ENCODE measurements at places on chromosomes 4 and X.
A peak's percentile ranks its signal among the peaks of the same experiment; 100 is the strongest.

DNA sequence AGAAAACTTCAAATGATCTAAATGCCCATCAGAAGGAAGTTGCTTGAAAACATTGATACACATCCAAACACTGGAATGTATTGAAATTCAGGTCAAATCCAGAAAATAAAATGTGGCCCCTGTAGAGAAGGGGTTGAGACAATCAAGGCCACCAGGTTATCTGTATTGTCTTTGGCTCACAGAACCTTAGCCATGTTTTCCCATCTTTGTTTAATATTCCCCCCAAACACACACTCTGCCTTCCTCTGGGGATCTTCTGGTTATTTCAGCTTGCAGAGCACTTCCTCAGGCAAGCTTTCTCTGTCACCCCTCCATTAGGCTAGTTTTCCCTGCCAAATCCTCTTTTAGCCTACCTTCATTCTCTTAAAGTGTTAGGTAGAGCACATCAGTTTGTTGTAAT lies 30.5 kb downstream of the PAGE2 start:
- no peak for DNase-seq

- no peak for DNase-seq
Measured at GRCh38 chr4:144507311-144508101, 138.4 kb upstream of the HHIP start.

- no peak for DNase-seq
Measured at GRCh38 chrX:152733261-152733975, at the start of the genes CSAG1 and MAGEA12. CSAG1 (minus strand) TSS chrX:152733721; CDS start chrX:152732460, 1,261 bp downstream. MAGEA12 (plus strand) TSS chrX:152733757; CDS start chrX:152736162, 2,405 bp downstream.

GRCh38 chrX:19718642-19719041 lies 168.8 kb downstream of the SH3KBP1 start:
- DNase-seq, result no peak

DNA sequence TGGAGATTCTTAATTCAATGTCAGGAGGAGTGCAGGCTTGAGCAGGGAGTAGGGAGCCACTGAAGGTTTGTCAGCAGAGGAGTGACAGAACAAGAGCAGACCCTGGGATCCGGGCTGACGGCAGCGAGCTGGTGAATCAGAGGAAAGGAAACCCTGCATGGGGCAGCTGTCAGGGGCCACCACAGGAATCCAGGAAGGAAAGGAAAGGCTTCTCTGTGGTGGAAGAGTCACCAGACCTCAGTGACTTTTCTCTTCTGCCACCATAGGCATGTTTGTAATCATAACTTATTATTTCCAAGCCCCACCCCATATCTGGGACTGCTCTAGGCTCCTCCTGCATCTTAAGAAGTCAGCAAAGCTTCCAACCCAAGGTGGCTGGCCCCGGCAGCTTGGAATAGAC lies 150.9 kb downstream of the BCOR start:
- no peak for DNase-seq

GRCh38 chrX:86507331-86507730 lies 359.1 kb downstream of the DACH2 start:
- DNase-seq, result no peak

- DNase-seq, result no peak
Measured at GRCh38 chr4:176735300-176735699, 57.4 kb downstream of the VEGFC start.

- no peak for DNase-seq
Measured at GRCh38 chr4:101345271-101345595, 2.1 kb downstream of the PPP3CA start.

GRCh38 chrX:96389281-96390047 lies 295.2 kb upstream of the DIAPH2 start:
- DNase-seq, result no peak

- DNase-seq, result no peak
Measured at GRCh38 chr4:169115897-169116254, 105.8 kb upstream of the CBR4 start.

DNA sequence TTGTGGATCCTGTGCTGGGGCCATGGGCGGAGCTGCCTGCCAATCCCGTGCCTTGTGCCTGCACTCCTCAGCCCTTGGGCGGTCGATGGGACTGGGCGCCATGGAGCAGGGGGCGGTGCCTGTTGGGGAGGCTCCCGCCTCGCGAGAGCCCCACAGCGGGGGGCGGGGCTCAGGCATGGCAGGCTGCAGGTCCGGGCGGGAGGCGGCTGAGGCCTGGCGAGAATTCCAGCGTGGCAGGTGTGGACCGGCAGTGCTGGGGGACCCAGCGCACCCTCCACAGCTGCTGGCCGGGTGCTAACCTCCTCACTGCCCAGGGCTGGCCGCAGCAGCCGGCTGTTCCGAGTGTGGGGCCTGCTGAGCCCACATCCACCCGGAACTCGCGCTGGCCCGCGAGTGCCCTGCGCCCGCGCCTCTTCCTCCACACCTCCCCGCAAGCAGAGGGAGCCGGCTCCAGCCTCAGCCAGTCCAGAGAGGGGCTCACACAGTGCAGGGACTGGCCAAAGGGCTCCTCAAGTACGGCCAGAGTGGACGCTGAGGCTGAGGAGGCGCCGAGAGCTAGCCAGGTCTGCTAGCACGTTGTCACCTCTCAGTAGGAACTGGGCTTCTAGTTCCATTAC lies 85.9 kb downstream of the GBA3 start:
- DNase-seq, result no peak

DNA sequence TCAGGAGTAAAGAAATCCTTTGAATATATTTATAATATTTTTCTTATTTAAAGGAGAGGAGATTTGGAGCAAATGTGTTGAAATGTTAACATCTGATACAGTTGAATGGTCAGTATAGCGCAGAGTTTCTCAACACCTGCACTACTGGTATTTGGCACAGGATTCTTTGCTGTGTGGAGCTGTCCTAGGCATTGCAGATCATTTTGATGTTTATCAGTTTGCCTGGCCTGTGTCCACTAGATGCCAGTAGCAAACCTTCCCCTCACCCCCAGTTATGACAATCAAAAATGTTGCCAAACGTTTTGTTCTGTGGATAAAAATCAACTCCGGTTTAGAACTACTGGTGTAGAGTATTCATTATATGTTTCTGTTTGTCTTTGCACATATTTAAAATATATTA lies 765.3 kb upstream of the SLIT2 start:
- DNase-seq, result no peak

GRCh38 chrX:39175418-39176057 lies 374.3 kb downstream of the MID1IP1 start:
- no peak for DNase-seq

DNA sequence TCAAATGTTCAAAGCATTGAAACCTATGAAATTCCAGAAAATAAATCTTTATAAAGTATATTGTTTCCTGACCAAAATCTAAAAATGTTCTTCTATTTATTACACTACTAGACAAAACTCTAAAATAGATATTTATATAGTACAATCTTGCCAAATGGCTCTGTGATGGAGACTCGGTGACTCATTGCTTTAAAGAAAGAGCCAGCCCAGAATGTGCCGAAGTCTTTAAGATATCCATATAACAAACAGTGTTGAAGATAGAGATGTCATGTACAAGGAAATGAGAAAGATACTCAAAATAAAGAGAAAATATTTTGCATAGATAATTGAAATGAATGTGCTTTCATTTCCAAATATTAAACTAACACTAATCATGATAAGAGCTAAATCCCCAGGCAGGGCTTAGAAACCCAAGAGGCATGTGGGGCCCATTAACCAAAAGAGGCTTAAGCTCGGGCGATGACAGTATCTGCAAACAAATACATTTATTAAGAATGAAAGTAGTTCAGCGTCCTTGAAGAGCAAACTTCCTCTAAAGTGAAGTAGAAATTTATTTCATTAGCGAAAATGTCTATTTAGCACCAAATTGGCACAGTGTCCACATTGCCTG lies 102.1 kb upstream of the FAM9B start:
- no peak for DNase-seq

- DNase-seq, result no peak
Measured at GRCh38 chrX:111086591-111087006, 9.4 kb upstream of the PAK3 start.

- no peak for DNase-seq
Measured at GRCh38 chrX:11537141-11537540, 128.6 kb downstream of the ARHGAP6 start.

DNA sequence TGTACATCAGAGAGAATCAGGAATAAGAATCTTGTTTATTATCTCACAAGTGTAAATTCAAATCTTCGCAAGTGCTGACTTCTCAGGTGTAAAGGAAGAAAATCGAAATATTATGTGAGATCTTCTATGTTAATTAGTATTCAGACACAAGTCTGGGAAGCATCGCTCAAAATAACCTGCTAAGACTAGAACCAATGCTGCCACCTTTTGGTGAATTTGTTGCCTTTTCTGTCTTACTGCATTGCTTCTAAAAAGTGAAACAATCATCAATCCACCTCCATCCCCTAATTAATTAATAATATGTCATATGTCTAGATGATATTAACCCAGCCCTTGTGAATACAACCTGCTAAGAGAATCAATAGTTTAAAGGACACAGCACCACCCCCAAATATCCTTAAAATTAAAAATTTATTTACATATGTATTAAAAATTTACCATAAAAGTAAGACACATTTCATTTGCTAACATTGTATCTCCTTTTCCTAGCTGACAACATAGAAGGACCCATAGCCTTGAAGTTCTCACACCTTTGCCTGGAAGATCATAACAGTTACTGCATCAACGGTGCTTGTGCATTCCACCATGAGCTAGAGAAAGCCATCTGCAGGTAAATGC lies 3.5 kb downstream of the EPGN start:
- peak; percentile 23 for DNase-seq

GRCh38 chr4:106850691-106851090 lies 185.4 kb downstream of the DKK2 start:
- no peak for DNase-seq

DNA sequence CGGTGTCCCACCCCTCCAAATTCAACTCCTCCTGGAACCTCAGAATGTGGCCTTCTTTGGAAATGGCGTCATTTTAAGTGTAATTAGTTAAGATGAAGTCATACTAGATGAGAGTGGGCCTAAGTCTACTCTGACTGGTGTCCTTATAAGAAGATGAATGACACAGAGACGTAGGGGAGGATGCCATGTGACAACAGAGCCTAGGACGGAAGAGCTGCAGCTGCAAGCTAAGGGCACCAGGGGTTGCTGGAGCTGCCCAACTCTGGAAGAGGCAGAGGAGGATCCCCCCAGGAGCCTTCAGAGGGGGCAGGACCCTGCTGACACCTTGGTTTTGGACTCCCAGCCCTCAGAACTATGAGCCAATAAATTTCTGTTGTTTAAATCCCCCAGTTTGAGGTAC lies 115.1 kb downstream of the STK32B start:
- no peak for DNase-seq

GRCh38 chr4:138446456-138446855 lies 204.3 kb upstream of the SLC7A11 start:
- DNase-seq, result no peak

- no peak for DNase-seq
Measured at GRCh38 chr4:74777531-74777930, 16.8 kb downstream of the BTC start.

GRCh38 chr4:89720981-89721380 lies 116.0 kb downstream of the SNCA start:
- no peak for DNase-seq

DNA sequence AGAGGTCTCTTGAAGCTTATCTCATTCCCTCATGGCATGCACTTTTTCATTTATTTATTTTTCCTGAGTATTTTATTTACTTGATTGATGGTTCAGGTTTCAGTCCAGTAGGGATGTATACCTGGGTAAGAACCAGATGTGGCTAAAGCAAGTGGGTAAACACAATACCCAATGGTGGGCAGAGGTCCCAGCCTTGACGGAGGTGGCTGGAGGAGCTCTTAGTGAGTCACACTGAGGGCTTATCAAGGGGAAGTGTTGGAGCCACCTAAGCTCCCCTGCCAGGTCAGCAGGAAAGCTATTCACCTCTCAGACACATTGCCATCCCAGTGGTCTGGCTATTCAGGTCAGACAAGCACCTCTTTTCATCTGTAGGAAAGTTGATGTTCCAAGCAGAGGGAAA lies 236.2 kb upstream of the MAGEB16 start:
- DNase-seq, result no peak

DNA sequence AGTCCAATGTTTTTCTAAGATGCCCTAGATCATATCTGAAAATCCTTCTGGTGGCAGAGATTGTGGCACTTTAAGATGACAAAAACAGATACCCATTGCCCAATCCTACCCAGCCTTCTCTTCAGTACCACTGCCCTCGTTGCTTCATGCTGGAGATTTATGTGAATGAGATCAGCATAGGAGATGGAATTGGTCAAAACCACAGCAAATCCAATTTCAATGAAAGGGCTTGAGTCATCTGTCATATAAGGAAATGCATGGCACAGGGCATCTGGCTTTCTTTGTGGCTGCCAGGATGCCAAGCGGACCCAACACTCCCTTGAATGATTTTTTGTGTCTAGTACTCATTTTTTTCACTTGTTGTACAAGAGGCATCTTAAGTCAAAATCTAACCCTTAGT lies 16.8 kb downstream of the AFF2 start:
- DNase-seq, result no peak

- DNase-seq, result no peak
Measured at GRCh38 chr4:808860-809570, 16.9 kb downstream of the CPLX1 start.

DNA sequence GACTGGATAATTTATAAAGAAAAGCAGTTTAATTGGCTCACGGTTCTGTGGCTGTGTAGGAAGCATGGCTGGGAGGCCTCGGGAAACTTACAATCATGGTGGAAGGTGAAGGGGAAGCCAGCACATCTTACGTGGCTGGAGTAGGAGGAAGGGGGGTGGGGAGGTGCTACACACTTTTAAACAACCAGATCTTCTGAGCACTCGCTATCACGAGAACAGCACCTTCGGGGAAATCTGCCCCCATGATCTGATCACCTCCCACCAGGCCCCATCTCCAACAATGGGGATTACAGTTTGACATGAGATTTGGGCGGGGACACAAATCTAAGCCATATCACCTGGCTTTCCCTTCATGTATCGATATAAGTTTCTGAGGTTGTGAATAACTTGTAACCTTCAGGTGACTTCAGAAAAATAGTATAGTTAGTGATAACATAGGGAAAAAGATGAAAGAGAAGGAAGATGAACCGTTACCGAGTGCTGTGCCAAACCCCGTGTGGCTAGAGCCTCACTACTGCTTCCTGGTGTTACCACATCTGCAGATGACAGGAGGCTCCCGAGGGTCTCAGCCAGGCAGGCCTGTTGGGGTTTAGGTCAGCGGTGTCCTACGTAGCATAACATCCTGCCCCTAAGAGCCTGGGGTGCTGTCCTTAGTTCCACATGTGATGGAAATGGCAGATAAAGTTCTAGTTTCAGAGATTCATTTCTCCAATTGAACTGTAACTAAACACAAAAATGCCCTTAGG lies 103.5 kb downstream of the TNIP2 start:
- no peak for DNase-seq

GRCh38 chrX:97132664-97133415 lies 249.1 kb downstream of the RPA4 start:
- no peak for DNase-seq

DNA sequence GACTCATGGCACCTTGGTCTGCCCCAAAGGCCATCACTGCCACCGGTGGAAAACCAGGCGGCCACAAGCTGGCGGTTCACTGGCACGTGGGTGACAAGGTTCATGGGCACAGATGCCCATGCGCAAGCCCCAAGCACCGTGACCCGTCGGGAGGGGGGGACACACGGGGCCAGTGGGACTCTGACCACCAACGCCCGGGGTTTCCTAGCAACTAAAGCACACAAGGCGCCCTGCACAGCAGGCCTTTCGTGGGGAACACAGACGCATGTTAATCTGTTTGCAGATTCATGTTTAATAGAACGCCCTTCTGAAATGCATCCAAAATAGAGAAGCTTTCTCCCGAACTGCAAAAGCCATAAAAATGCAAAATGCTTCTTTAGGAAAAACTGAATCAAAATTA lies 43.9 kb downstream of the FAM53A start:
- no peak for DNase-seq

- DNase-seq, result no peak
Measured at GRCh38 chrX:21155916-21156315, 218.3 kb upstream of the CNKSR2 start.

- no peak for DNase-seq
Measured at GRCh38 chr4:24693636-24694035, 101.7 kb upstream of the SOD3 start.

Measured in right renal cortex interstitium (tissue), 3 donors.